IPS DF 6.9 (cell line): ENCODE measurements at places on chromosomes 6 and 20.

- DNase-seq = no peak
Measured at GRCh38 chr20:4299773-4300172, 284.4 kb upstream of the RNF24 start.

DNA sequence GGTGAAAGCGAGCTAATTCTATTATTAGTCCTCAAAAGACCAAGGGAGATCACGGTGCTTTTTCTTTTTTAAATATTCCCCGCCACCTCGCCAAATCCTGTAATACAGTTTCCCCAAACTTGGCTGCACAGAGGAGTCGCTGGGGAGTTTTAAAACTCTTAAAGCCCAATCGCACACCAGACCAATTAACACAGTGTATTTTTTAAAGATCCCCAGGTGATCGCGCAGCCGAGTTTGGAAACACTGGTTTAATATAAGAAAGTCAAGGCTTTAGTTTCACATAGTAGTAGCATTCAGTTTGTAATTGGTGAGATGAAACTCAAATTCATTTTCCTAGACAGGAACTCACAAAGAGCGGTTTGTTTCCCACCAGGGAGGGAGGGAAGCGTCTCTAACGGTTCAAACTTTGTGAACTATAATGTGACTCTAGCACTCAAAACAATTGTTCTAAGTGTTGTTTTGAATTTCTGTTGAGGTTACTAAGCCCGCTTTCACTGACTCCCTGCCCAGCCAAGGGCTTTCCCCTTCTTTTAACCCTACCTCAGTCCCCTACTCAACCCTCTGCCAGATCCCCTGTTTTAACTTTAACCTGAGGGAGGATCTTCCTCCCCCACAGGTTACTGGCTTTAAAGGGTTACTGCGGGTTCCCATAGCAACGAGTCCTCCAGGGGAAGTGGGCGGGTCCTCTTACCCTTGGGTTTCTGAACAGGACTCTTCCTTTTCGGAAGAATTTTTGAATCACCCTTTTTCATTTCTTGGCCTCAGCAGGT, 25.7 kb upstream of the BTBD3 start:
- peak; percentile 75 for DNase-seq

DNA sequence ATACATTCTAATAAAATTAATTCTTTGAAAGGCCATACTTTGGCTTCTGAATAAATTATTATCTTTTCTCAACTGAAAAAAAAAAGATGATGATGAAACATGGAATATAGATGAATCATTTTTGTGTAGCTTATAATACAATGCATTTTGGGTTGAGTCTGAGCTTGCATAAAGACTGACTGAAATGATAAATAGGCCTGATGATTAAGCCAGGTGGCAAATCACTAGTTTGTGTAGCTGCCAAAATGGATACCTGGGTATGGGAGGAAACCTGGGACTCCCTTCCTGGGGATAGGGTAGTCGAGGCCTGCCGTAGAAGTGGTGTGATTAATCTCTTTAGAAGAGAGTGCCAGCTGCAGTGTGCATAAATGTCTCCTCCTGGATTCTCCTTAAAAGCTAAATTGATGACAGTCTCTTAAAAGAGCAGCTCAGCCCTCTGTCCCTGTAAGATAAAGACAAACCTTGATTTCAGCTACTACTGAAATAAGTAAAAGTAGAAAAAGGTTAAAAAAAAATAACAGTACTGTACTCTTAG, 275.1 kb downstream of the GRIK2 start:
- no peak for DNase-seq

- no peak for DNase-seq
Measured at GRCh38 chr6:141174932-141175331, 957.8 kb upstream of the GJE1 start.

GRCh38 chr6:143361536-143362191, 88.8 kb downstream of the ADAT2 start:
- no peak for DNase-seq

- no peak for DNase-seq
Measured at GRCh38 chr6:14765721-14766390, 480.0 kb upstream of the JARID2 start.

- peak; percentile 11 for DNase-seq
Measured at GRCh38 chr6:13044390-13044789, 283.9 kb downstream of the TBC1D7 start.

GRCh38 chr20:5095931-5096330, 23.8 kb downstream of the PCNA start:
- DNase-seq = no peak

GRCh38 chr6:39471954-39472659, 149.6 kb upstream of the KCNK16 start:
- DNase-seq = no peak

- no peak for DNase-seq
Measured at GRCh38 chr20:38607351-38607750, 5.7 kb downstream of the ARHGAP40 start.

- DNase-seq = no peak
Measured at GRCh38 chr20:32672982-32673851, 524 bp downstream of the C20orf203 start.

DNA sequence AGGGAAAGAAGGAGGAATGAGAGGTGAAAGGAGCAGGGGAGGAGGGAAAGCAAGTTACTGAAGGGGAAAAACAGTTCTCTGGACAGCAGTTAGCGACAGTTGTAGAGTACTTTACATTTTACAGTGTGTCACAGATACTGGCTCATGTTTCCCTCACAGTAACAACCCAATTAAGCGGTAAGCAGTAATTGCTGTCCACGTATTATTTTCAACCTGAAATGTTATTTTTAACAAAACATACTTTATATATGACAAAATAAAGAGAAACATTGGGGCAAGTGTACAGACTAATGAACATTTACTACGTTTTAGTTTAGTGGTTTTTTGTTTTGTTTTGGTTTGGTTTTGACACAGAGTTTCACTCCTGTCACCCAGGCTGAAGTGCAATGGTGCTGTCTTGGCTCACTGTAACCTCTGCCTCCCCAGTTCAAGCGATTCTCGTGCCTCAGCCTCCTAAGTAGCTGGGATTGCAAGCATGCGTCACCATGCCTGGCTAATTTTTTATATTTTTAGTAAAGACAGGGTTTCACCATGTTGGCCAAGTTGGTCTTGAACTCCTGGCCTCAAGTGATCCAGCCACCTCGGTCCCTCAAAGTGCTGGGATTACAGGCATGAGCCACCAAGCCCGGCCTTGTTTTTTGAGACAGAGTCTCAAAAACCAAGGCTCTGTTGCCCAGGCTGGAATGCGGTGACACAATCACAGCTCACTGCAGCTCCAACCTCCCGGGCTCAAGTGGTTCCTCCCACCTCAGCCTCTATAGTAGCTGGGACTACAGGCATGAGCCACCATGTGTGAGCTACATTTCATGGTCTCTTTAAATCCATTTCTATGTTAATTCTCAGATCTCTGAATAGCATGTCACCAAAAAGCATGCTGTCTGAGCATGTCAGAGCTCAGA, 22.6 kb upstream of the BTN3A2 start:
- no peak for DNase-seq

DNA sequence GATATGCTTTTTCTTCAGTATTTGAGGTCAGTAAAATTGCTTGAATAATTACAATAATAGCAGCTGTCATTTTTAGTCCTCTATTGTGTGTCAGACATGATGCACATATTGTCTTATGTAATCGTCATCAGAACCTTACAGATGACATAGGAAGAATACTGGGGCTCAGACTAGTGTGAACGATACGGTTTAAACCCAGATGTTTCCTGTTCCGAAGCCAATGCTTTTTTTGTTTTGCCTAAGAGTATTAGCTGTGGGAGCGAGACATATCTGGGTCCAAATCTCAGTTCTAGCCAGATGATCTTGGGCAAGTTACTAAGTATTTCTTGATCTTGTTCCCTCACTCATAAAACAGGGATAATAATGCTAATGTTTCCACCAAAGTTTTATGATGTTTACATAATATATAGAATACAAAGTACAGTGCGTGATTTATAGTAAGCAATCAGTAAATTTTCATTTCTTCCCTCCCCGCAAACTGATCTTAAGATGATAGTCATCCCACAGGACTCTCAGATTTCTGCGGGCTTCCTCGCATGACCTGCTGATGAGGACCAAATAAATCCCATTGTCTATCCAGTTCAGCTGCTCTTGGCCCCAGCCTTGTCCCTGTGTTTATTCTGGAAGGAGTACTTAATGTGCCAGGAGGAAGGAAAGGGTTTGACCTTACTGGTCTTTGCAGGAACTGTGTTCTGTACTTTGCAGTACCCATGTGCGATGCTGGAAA, 98.2 kb downstream of the CAP2 start:
- DNase-seq = no peak

- DNase-seq = no peak
Measured at GRCh38 chr6:43848671-43849391, 78.8 kb downstream of the VEGFA start.

DNA sequence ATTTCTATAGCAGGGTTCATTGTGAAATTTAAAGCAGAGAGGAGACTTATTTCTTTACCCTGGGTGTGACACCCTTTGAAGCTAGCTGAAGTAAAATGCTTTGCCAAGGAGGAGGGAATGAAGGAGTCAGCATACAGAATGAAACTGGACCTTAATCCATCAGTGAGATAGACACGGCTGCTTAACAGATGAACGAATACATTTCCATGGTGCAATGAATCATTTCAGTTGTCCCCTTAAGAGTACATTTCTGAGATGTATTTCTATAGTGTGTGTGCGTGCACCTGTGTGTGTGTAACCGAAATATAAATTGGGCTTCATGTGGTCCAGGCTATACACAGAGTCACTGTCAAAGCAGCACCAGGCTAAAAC, 73.8 kb upstream of the CD93 start:
- DNase-seq = no peak

- no peak for DNase-seq
Measured at GRCh38 chr20:17316316-17317038, 89.6 kb downstream of the PCSK2 start.

DNA sequence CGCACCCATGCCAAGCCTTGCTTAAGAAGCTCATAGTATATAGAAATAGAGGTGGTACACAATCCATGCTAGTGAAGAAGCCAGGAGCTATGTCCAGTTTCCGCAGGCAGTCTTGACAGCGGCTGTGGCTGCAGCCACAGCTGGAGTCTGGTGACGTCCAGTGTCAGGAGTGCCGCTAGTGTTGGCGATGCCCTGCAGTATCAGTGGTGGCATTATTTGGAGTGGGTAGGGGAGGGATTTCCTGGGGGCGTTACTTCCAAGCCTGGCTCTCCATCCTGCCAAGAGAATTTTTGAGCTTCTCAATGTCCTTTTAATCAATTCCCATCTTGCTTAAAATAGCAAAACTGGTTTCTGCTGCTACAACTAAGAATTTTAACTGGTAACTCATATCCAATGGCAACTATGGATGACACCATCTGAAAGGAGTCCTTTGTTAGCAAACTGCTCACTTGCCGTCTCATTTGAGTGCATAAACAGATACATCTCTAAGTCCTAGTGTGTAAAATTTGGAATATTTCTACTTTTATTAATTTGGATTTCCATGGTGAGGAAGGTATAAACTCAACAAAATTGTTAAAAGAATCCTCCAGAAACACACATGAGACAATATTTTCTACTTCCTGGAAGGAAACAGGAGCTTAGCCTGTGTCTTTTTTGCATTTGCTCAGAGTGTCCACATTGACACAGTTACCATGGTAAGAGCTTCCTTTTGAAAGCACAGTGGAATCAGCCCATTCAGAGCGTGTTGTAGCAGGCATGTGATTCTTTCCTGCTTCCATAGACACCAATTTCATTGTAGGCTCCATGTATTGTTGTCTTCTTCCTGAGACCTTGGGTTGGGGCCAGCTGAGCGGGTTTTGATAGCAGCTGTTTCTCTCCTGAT, 44.6 kb upstream of the PXDC1 start:
- DNase-seq = no peak

GRCh38 chr6:90305800-90306448, 9.3 kb upstream of the BACH2 start:
- no peak for DNase-seq

DNA sequence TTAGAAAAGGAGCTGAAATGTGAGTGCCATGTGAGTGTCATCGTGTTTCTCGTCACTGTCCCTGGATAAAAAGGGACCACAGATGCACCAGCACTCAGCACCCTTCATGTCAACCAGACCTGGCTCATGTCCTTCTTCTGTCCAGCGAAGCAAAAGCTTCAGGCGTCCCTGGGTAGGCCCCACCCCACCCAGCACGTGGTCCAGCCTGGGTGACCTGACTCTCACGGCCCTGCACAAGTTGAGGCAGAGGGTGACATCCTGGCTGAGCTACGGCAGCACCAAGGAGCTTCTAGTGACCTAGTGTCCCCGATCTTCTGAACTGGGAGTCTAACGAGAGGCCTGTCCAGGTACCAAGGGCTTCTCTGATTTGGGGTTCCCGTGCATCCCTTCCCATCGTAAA, 37.8 kb downstream of the PSMG4 start:
- no peak for DNase-seq

DNA sequence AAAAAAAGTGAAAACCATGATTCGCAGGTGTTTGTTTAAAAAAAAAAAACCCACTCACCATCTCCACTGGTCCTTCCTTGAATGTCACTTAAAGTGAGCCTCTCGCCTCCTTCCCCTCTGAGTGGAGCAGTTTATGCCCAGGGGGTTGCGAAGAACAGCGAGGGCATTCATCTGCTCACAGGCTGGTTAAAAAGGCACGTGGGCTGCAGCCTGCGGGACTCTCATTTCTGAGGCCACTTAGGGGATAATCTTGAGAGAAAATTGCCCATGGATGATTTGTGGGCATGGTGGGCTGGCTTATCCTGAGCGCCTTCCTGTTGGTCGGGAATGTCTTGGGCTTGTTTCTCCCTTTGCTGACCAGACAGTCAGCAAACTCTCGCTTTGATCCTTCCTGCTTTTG, 18.9 kb downstream of the BCAS4 start:
- no peak for DNase-seq

GRCh38 chr6:169793408-169793807, 42.0 kb downstream of the ERMARD start:
- no peak for DNase-seq

GRCh38 chr20:38115205-38115604, 49.9 kb downstream of the TGM2 start:
- DNase-seq = no peak

GRCh38 chr6:33578588-33579011, 1.5 kb downstream of the BAK1 start:
- DNase-seq = no peak

- no peak for DNase-seq
Measured at GRCh38 chr20:33400812-33401183, 521 bp downstream of the CDK5RAP1 start.

GRCh38 chr20:23108871-23109270, 22.7 kb upstream of the CD93 start:
- no peak for DNase-seq

GRCh38 chr20:44642203-44643153, 9.0 kb downstream of the ADA start:
- DNase-seq = no peak

GRCh38 chr6:106160189-106160588, 74.1 kb downstream of the PRDM1 start:
- no peak for DNase-seq

DNA sequence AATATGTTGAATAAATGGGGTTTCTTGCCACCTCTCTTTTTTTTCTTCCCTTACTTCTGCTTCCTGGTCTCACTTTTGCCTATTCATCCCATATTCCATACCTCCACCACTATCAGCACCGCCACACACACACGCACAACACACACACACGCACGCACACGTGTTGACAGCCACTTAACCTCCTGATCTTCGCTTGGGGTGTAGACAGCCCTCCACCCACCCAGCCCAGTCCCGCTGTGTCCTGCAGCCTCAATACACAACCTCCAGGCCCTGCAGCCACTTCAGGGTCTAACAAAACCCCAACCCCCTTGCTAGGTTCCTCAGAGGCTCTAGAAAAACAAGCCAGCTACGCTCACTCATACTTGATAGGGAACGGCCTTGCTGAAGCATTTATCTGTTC, 72.3 kb downstream of the LINC00237 start:
- no peak for DNase-seq
